Lower leg skin (tissue), 4 donors: ENCODE measurements at places on chromosomes 4 and X. TPM values are rescaled to one million over a fixed set of nuclear protein-coding genes. Genes with fewer than 3 reads are reported as not detected.

REPS2 gene
- total RNA-seq, result 9.3 TPM

RTL5 gene
- total RNA-seq, result 0.46 TPM

ZNF81 gene
- 4.1 TPM for total RNA-seq

PAGE2B gene
- not detected for total RNA-seq
